ENCODE measurements at places on chromosomes 7 and 10. TPM values are rescaled to one million over a fixed set of nuclear protein-coding genes. Genes with fewer than 3 reads are reported as not detected.
A peak's percentile ranks its signal among the peaks of the same experiment; 100 is the strongest.

GRCh38 chr10:71795248-71795647 is 21.9 kb upstream of the VSIR start:
- peak; percentile 46 for DNase-seq

Gene EPHB6
- 11.0 TPM for total RNA-seq

DNA sequence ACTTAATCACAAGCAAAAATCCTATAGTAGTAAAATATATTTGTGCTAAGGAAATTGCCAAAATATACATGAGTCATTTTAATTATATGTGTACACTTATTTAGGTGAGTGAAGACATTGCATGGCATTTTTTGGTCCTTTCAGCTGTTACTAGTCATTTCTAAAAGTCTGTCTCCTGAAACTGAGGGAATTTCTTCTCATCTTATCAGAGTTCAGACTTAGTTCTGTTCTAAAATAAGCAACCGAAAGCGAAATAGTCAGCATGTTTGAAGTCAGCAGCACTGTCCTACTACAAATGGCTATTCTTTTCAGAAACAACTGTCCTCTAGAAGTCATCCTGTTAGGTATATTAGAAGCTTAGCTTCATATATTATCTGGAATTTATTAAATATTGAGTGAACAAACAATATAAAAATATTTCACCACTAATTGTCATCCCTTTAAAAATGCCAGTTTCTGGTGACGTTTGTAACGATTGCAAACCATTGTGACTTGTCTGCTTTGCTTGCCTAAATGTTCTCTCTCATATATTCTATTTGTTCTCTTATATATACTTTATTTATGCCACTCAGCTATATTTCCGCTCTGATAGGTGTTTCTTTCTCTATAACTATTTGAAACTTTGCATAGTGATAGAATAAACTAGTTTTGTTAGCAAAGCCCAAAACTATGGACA is 227.4 kb upstream of the KAT6B start:
- peak; percentile 70 for DNase-seq

GRCh38 chr10:71741029-71741428 is 21.5 kb upstream of the C10orf105 start:
- no peak for DNase-seq

Gene CYP2C18
- total RNA-seq = not detected

DNA sequence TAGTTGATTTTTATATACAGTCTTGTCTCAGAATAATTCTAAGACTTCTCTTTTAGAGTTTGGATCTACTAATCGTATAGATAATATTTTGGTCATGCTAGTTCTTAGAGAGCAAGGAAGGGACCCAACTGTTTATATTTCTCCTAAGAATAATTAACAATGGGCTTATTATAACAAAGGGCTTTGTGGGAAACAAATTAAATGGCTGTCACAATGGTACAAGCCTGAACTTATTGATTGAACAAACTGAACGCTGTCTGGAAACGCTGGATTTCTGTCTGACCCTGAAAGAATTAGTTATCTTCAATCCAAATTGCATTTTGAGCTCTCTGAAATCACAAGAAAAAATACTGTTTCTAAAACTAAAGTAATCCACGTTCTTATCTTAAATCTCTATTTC is 56.8 kb downstream of the CSTF2T start:
- DNase-seq = no peak

DNA sequence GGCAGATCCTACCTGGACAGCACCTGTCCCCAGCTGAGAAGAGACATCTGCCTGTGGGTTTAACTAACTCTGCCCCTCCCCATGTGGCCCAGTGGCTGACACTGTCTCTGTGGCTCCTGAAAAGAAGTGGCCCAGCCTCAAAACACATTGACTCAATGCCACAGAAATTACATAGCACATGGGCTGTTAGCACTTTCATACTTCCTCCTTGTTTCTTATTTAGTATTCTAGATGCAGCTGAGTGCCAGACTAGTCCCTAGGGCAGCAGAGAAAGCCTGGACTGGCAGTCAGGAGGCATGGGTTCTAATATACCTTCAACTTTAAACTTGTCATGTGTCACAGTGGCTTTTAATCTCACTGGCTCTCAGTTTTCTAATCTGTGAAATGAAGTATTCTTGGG is 171.0 kb downstream of the TRIL start:
- no peak for DNase-seq

All from fibroblast of the aortic adventitia (primary cell).